ENCODE measurements at places on chromosomes 7 and 10. TPM values are rescaled to one million over a fixed set of nuclear protein-coding genes. Genes with fewer than 3 reads are reported as not detected.

Gene TMEM236
- total RNA-seq, result under 0.01 TPM

Gene GIMAP2
- total RNA-seq, result 0.58 TPM

Gene GJC3
- total RNA-seq, result not detected

Gene HOXA3
- total RNA-seq, result 3.0 TPM

Gene IGFBP3
- 33.7 TPM for total RNA-seq

Gene PHYH
- total RNA-seq, result 29.3 TPM
